Heart right ventricle (tissue), 16 donors: ENCODE measurements at places on chromosomes 1 and 21. TPM values are rescaled to one million over a fixed set of nuclear protein-coding genes. Genes with fewer than 3 reads are reported as not detected.
A peak's percentile ranks its signal among the peaks of the same experiment; 100 is the strongest.

DNA sequence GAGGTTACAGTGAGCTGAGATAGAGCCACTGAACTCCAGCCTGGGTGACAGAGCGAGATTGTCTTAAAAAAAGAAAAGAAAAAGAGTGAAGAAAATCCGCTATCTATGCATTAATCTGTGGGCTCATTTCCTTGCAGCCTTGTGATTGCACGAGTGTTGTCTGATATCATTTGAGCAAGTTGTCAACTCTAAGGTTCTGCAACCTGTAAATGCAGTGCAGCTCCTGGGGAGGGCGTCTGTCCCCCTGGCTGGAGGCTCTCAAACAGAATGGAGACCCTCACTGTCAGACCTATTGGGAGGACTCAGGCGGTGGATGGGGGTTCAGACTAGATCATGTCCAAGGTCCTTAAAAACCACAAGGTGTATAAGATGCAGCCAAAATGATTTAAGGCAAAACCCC is 6.2 kb downstream of the CORT start:
- H3K4me1 ChIP-seq, result peaks cover 19% of the 10 kb centered on the region
- H3K4me3 ChIP-seq, result no peak overlapping the region
- H3K27ac ChIP-seq, result no peak overlapping the region
- H3K36me3 ChIP-seq, result no peaks in the 10 kb centered on the region
- no peaks in the 10 kb centered on the region for H3K27me3 ChIP-seq

GRCh38 chr1:41368366-41368765 is 7.1 kb downstream of the FOXO6 start:
- no peaks in the 10 kb centered on the region for H3K27me3 ChIP-seq
- H3K27ac ChIP-seq, result no peak overlapping the region
- no peak overlapping the region for H3K4me3 ChIP-seq
- H3K36me3 ChIP-seq, result no peaks in the 10 kb centered on the region
- no peak for DNase-seq

MYOG gene
- not detected for total RNA-seq

DNA sequence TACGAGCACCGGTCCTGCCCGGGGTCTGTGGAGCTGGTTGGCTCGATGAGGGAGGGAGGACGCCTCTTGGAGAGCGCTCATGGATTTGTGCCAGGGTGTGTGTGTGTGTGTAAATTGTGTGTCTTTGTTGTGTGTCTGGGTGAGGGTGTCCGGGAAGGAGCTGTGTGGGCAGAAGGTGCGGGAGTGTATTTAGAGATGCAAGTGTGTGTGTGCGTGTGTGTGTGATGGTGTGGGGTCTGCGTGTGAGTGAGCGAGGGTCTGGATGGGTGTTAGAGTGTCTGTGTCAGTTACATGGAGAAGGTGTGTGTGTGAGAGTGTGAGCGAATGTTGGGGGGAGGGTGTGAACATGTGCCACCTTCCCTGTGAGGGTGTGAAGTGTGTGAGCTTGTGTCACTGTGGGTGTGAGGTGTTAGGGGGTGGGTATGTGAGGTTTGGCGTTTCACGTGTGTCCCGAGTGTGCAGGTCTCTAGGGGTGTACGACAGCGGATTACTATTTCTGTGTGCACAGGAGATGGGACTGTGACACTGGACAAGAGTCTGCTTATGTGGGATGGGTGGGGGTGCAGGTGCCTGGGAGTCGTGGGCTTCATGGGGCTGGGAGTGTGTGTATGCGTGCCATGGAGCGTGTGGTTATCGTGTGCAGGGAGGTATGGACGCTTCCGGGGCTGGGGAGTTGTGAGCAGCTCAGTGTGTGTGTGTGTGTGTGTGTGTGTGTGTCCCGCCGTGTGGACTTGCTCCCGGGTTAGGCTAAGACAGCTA is 880 bp downstream of the IGSF21 start:
- no peaks in the 10 kb centered on the region for H3K36me3 ChIP-seq
- H3K27ac ChIP-seq, result no peak overlapping the region
- no peaks in the 10 kb centered on the region for H3K4me1 ChIP-seq

CFAP45 gene
- 0.92 TPM for total RNA-seq

DNA sequence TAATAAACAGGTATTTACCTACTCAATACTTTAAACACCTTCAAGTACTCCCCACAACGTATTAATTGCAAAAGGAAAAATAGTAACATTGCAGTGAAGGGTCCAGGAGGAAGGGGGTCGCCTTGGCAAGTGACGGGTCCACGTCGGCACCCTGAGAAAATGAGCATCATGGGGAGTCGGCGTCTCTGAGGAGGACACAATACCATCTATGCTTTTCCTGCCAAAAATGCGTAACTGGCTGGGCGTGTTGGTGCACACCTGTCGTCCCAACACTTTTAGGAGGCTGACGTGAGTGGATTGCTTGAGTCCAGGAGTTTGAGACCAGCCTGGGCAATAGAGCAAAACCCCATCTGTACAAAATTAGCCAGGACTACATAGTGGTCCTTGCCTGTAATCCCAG is 7.3 kb downstream of the FTCD start:
- no peak overlapping the region for H3K27ac ChIP-seq
- no peak overlapping the region for H3K4me3 ChIP-seq
- H3K36me3 ChIP-seq, result no peaks in the 10 kb centered on the region
- no peak for DNase-seq
- H3K27me3 ChIP-seq, result no peaks in the 10 kb centered on the region

DNA sequence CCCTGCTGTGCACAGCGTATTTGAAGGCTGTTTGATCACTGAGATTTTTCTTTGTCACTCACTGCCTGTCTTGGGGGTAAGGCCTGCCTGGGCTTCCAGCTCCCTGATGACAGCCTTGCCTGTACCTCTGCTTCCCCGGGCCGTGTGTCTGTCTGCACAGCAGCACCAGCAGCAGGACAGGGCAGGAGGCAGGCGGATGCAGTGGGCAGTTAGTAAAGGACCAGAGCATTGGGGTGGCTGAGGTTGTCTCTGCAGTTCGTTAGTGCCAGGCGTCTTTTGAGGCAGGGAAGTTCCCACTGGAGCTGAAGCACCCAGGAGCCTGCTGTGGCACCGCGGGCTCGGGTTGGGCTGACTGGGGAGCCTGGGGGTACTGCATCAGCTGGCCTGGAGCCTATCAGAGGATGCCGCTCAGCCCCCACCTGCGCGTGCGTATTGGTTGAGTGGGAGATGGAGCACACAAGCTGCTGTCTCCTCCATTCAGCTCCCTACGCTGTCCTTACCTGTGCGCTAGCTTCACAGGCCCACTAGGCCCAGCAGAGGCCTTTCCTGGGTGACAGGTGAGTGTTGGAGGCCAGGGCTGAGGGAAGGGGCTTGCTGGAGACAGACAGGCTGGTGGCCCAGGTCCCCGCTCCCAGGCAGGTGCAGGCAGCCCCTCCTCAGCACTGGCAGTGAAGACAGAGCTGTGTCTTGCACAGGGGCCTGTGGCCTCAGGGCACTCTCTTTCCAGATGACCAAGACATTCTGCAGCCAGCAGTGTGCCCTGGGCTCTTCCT is 28.2 kb downstream of the SNAP47 start:
- peak overlapping the region; percentile 83 for H3K27ac ChIP-seq
- no peak overlapping the region for H3K4me3 ChIP-seq
- no peaks in the 10 kb centered on the region for H3K36me3 ChIP-seq
- H3K27me3 ChIP-seq, result no peaks in the 10 kb centered on the region

- no peaks in the 10 kb centered on the region for H3K36me3 ChIP-seq
- peaks cover 5% of the 10 kb centered on the region for H3K4me1 ChIP-seq
- no peak for DNase-seq
- no peak within 1 kb of the TSS for H3K4me3 ChIP-seq
Observed at GRCh38 chr1:31239653-31240241, at the start of gene NKAIN1. NKAIN1 (minus strand) TSS chr1:31239887; CDS start chr1:31239547, 340 bp downstream.

F5 gene
- total RNA-seq, result 6.7 TPM

TMEM240 gene
- total RNA-seq, result 3.2 TPM

AMY2A gene
- not detected for total RNA-seq

- H3K4me3 ChIP-seq, result no peak overlapping the region
- no peak for DNase-seq
- no peaks in the 10 kb centered on the region for H3K27me3 ChIP-seq
Observed at GRCh38 chr1:174114788-174115448, 44.4 kb upstream of the RABGAP1L start.

GRCh38 chr1:224617410-224618355 is 1.6 kb downstream of the CNIH3 start:
- peaks cover 20% of the 10 kb centered on the region for H3K4me1 ChIP-seq
- DNase-seq, result no peak
- H3K27ac ChIP-seq, result no peak overlapping the region
- H3K36me3 ChIP-seq, result no peaks in the 10 kb centered on the region

DNA sequence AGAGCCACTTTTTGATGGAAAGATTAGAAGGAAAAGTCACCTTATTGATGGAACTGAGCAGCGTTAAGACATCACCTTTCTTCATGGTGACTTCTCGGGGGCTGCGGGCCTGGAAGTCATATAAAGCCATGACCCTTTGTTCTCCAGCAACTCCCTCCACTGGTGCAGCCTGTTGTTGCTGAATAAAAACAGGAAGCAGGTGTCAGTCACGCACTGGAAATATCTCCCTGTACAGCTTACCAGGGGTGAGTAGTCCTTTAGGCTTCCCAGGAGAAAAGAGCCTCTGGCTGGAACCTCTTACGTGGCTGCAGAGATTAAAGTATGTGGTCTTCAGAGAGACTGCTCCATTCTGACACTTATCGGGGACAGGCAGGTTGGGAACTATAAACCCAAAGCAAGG is 31.9 kb downstream of the SPTA1 start:
- H3K36me3 ChIP-seq, result no peaks in the 10 kb centered on the region
- no peaks in the 10 kb centered on the region for H3K4me1 ChIP-seq
- DNase-seq, result no peak
- no peaks in the 10 kb centered on the region for H3K27me3 ChIP-seq

BACE2 gene
- 15.3 TPM for total RNA-seq

PLA2G2A gene
- 296 TPM for total RNA-seq

YTHDF2 gene
- total RNA-seq, result 37.9 TPM

CD48 gene
- total RNA-seq, result 2.7 TPM

- H3K27me3 ChIP-seq, result peaks cover 13% of the 10 kb centered on the region
- no peak overlapping the region for H3K27ac ChIP-seq
- H3K36me3 ChIP-seq, result no peaks in the 10 kb centered on the region
- DNase-seq, result no peak
- H3K4me1 ChIP-seq, result no peaks in the 10 kb centered on the region
Observed at GRCh38 chr1:93005252-93005598, 44.0 kb upstream of the DIPK1A start.

DNA sequence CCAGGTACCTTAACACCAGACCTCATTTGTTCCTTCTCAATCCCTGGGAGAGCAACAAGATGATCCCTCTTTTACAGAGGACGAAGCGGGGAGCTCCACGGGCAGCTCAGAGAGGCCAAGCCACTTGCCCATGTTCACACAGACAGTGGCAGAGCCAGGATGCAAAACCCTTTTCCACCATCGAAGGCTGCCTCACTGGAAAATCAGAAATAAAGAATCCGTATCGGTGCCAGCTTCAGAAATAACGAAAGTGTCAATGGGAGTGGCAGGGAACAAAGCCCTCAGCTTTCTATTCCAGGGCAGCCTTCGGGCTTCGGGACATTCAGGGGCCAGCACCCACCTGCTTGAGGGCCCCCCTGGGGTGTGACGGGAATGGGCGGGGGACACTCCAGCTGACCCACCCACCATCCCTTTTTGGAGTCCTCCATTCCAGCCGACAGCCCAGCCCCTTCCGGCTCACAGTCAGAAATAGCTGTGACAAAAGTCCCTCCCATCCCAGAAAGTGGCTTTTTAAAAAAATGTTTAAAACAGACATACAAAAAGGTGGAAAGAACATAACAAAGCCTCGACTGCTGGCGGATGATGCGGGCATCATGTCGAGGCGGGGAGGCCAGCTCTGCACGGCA is 6.0 kb downstream of the IFFO2 start:
- peaks cover 6% of the 10 kb centered on the region for H3K36me3 ChIP-seq
- H3K4me3 ChIP-seq, result peak overlapping the region; percentile 40
- peak overlapping the region; percentile 94 for H3K27ac ChIP-seq
- no peaks in the 10 kb centered on the region for H3K27me3 ChIP-seq
- DNase-seq, result peak; percentile 79

IL6R gene
- total RNA-seq, result 6.1 TPM

DNA sequence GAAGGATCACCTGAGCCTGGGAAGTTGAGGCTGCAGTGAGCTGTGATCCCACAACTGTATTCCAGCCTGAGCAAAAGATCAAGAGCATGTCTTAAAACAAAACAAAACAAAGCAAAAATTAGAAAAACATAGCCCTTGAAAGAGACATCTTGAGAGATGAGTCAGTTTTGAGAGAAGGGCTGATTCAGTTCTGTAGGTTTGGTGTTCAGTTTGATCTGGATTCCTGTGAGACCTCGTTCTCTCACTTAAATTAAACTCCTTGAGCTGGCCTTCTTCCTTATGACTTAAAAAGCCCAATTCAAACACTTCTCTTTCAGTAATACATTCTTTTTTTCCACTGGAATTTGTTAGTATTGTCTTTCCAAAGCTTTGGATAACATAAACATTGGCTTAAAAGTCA is 164.2 kb downstream of the NRIP1 start:
- H3K4me3 ChIP-seq, result no peak overlapping the region
- no peaks in the 10 kb centered on the region for H3K27me3 ChIP-seq
- no peak overlapping the region for H3K27ac ChIP-seq
- H3K36me3 ChIP-seq, result no peaks in the 10 kb centered on the region
- H3K4me1 ChIP-seq, result no peaks in the 10 kb centered on the region
- DNase-seq, result no peak

DNA sequence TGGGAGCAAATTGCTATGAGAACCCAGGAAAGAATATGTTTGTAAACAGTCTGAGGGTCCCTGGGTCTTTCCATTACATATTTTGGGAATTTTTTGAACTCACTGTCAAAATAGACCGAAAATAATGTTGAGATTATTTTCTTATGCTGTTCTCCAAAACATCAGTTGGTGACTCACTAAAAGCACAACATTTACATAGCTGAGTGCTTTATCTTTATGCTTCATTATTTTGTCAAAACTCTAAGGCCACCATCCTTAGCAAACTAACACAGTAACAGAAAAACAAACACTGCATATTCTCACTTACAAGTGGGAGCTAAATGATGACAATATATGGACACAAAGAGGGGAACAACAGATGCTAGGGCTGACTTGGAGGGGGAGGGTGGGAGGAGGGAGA is 459.3 kb downstream of the ADGRL2 start:
- H3K4me1 ChIP-seq, result no peaks in the 10 kb centered on the region
- H3K36me3 ChIP-seq, result no peaks in the 10 kb centered on the region
- H3K27me3 ChIP-seq, result no peaks in the 10 kb centered on the region
- DNase-seq, result no peak
- H3K27ac ChIP-seq, result no peak overlapping the region

DNA sequence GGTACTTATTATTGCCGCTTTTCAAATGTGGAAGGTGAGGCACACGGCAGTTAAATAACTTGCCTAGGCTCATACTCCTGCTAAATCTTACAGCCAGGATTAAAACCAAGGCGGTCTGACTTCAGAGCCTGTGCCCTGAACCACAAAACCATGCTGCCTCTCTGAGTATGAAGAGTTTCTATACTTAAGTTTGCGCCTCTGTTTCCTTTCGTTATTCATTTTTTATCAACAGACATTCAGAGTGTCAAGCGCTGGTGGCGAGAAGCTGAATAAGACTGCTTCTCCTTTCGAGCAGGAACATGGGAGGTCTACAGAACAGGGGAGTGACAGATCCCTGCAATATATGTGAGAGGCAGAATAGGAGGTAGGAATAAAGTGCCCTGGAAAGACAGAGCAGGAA is 96.0 kb upstream of the DUSP10 start:
- no peaks in the 10 kb centered on the region for H3K36me3 ChIP-seq
- H3K27ac ChIP-seq, result no peak overlapping the region
- no peak overlapping the region for H3K4me3 ChIP-seq
- no peaks in the 10 kb centered on the region for H3K27me3 ChIP-seq

GRCh38 chr1:71351438-71351837 is 270.6 kb upstream of the ZRANB2 start:
- no peak overlapping the region for H3K27ac ChIP-seq
- no peaks in the 10 kb centered on the region for H3K27me3 ChIP-seq
- no peaks in the 10 kb centered on the region for H3K36me3 ChIP-seq
- DNase-seq, result no peak

PSRC1 gene
- 0.38 TPM for total RNA-seq

GRCh38 chr1:7218210-7218832 is 433.1 kb downstream of the CAMTA1 start:
- no peak overlapping the region for H3K27ac ChIP-seq
- peaks cover 18% of the 10 kb centered on the region for H3K27me3 ChIP-seq
- no peak for DNase-seq
- no peaks in the 10 kb centered on the region for H3K36me3 ChIP-seq
- no peaks in the 10 kb centered on the region for H3K4me1 ChIP-seq
